ENCODE measurements at places on chromosomes 5 and 9. TPM values are rescaled to one million over a fixed set of nuclear protein-coding genes. Genes with fewer than 3 reads are reported as not detected.

DNA sequence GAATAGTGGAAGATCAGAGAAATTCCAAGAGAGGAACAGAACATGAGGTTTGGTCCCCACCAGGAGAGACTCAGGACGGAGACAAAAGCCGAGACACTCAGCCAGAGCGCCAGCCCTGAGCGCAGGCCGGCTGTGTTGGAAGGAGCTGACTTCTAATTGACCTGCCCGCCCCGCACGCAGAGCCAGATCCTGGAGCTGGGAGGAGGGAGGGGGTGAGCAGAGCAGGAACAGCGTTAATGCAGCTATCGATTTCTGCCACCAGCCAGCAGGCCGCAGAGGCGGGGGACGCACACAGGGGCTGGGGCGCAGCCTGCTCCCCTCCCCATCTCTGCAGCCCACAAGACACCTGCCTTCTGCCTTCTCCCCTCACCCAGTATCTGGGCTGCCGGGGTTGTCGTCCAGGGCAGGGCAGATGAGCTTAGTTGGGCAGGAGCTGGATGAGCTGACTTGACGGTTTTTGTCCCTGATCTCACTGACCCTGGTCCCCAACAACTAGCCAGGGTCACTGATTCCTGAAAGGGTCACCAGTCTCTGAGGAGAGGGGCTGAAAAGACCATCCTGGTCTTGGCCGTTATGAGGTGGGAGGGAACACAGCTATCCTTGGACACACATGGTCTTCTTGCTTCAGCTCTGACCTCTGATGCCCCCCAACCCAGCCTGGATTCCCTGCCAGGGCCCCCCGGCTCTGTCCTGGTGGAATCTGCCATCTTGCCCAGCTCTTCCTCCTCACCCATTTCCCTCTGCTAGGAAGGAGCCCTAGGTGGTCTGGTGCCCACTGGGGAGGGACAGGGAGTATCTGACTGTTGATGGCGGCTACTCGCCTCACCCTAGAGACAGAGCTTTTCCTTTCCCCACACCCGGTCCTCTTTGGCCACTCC lies 29.8 kb downstream of the CXXC5 start:
- no peaks in the 10 kb centered on the region for H3K36me3 ChIP-seq
- no peak overlapping the region for H3K27ac ChIP-seq

DNA sequence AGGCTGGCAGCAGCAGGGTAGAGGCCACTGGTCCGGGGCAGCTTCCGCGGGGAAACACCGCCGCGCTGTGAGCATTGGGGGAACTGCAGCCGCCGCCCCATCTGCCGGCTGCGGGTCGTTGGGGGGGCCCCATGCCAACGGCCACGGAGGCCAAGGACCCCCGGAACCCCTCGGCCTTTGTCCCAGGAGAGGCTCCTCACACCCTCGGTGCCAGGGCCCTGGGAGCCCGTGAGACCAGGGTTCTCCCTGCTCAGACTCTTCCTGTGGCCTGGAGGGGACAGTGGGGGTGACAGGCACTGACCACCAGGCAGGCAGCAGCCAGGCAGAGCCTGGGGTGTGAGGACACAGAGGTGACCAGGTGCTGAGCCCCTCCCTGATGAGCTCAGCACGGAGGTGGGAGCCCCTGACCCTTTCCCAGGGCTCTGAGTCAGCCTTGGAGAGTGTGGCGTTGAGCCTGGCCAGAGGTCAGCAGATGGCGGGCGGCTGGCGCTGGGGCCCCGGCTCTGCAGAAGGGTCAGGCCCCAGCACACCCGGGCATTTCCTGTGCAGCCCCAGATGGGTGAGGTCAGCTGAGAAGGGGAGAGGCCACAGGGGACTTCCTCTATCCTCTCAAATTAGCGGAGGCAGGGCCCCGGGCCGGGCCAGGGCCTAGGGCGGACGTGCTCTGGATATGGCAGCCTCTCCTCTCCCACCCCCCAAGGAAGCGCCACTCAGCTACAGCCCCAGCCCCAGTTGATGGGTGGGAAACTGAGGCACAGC lies 17.9 kb upstream of the EGFL7 start:
- no peak overlapping the region for H3K27ac ChIP-seq
- peak; percentile 54 for DNase-seq
- no peaks in the 10 kb centered on the region for H3K4me1 ChIP-seq

- no peaks in the 10 kb centered on the region for H3K36me3 ChIP-seq
- H3K4me3 ChIP-seq, result no peak overlapping the region
- no peaks in the 10 kb centered on the region for H3K4me1 ChIP-seq
- H3K27ac ChIP-seq, result no peak overlapping the region
Measured at GRCh38 chr5:57552033-57552432, 69.4 kb upstream of the ACTBL2 start.

DNA sequence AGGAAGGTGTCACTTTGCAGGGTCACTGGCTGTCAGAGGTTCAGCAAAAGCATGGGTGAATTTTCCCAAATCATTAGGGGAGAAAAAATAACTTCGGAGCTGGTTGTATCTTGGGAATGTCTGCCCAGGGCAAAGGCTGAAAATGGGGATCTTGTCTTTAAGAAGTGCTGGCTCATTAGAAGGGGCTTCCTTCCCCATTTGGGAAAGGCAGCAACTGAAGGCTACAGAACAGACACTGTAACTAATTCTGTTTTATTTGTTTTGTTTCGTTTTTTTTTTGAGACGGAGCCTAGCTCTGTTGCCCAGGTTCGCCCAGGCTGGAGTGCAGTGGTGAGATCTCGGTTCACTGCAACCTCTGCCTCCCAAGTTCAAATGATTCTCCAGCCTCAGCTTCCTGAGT lies 70.3 kb upstream of the PCA3 start:
- peaks cover 18% of the 10 kb centered on the region for H3K27me3 ChIP-seq
- no peak overlapping the region for H3K4me3 ChIP-seq
- no peak overlapping the region for H3K27ac ChIP-seq
- peaks cover 11% of the 10 kb centered on the region for H3K4me1 ChIP-seq
- H3K36me3 ChIP-seq, result no peaks in the 10 kb centered on the region

The C5orf58 gene
- total RNA-seq, result not detected

The STK10 gene
- total RNA-seq, result 88.6 TPM

The CRB2 gene
- not detected for total RNA-seq

DNA sequence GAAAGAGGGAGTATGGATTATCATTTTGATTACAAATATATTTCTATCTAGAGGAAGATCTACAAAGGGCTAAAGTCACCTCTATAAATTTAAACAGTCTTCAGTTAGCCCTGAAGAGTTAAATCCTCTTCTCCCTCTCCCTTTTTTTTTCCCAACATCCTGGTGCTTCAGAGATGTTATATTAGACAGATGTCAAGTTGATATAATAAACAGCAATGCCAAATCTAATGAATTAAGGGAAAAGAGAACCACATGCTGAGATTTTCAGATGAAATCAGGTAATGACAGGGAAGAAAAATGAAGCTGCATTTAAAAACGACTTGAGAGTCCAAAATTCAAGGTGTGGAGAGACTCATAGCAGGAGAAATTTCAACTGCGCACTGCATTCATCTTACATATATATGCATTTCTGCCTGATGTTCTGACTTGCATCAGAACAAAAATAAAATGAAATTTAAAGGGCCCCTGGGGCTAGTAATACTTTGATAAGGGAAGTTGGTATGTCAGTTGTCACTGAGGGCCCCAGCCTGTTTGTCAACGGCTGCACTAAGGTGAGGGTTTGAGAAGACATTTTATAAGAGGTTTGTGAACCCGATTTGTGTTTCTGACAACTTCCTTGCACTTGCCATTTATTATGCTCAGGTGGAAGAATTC lies 338.9 kb upstream of the PANK3 start:
- H3K4me3 ChIP-seq, result no peak overlapping the region
- no peak for DNase-seq
- H3K36me3 ChIP-seq, result no peaks in the 10 kb centered on the region
- peaks cover 35% of the 10 kb centered on the region for H3K27me3 ChIP-seq

GRCh38 chr5:6814816-6815215 lies 101.6 kb downstream of the TENT4A start:
- no peaks in the 10 kb centered on the region for H3K4me1 ChIP-seq
- no peaks in the 10 kb centered on the region for H3K36me3 ChIP-seq
- peaks cover 5% of the 10 kb centered on the region for H3K27me3 ChIP-seq
- H3K27ac ChIP-seq, result no peak overlapping the region
- no peak overlapping the region for H3K4me3 ChIP-seq
- no peak for DNase-seq

- H3K27ac ChIP-seq, result no peak overlapping the region
- DNase-seq, result no peak
- H3K36me3 ChIP-seq, result no peaks in the 10 kb centered on the region
- H3K27me3 ChIP-seq, result peaks cover 11% of the 10 kb centered on the region
Measured at GRCh38 chr5:71767661-71768060, 48.6 kb downstream of the CARTPT start.

DNA sequence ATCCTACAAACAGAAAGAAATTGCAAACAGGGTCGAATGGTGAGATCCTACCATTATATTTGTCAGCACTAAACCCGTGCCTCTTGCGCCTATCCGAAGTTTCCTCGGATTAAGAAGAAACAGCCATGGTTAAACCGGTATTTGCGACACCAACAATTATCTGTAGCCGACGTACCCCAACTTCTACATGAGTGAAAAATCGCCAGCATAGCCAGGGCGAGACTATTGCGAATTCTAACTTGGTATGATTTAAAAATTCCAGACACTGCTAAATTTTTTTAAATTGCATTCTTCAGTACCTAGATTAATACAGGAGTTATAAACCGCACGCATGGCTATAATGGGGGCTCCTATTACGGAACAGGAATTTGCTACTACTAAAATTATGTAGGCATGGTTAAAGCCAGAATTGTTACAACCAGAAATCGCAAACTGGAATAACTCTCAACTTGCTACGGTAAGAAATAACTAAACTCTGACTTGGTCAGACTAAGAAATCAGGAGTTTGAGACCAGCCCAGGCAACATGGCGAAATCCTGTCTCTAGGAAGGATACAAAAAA lies 25.3 kb upstream of the ANXA2R start:
- peak overlapping the region; percentile 99 for H3K4me3 ChIP-seq
- peaks cover 42% of the 10 kb centered on the region for H3K4me1 ChIP-seq
- no peak for DNase-seq
- H3K36me3 ChIP-seq, result peaks cover 15% of the 10 kb centered on the region
- peak overlapping the region; percentile 100 for H3K27ac ChIP-seq

GRCh38 chr5:127909066-127909465 lies 174.5 kb upstream of the SLC12A2 start:
- no peak for DNase-seq
- H3K4me3 ChIP-seq, result no peak overlapping the region
- H3K36me3 ChIP-seq, result no peaks in the 10 kb centered on the region
- no peak overlapping the region for H3K27ac ChIP-seq
- H3K4me1 ChIP-seq, result peaks cover 10% of the 10 kb centered on the region
- H3K27me3 ChIP-seq, result peaks cover 13% of the 10 kb centered on the region

The ZMAT2 gene
- total RNA-seq, result 71.2 TPM

The SLCO6A1 gene
- not detected for total RNA-seq

GRCh38 chr9:37004424-37004935 lies 29.6 kb downstream of the PAX5 start:
- DNase-seq, result no peak
- H3K36me3 ChIP-seq, result no peaks in the 10 kb centered on the region
- no peak overlapping the region for H3K27ac ChIP-seq
- H3K4me3 ChIP-seq, result no peak overlapping the region

DNA sequence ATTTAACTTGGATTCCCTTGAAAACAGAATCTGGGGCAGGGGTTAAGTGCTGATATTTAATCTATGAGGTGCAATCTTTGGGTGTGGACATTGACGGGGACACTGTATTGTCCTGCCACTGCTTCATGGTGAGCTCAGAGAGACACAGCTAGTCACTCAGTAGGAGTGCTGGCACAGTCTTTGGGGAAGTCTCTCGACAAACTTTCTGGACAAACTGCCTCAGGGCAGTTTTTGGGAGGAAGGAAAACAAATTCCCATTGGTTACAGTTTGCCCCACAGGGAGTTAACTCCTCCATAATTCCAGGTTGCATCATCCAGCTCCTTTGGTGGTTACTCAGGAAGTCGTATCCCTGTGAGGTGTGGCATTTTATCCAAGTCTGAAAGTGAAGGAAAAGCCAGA lies 17.9 kb downstream of the HNRNPK start:
- no peak overlapping the region for H3K27ac ChIP-seq
- H3K4me1 ChIP-seq, result peaks cover 2% of the 10 kb centered on the region
- H3K36me3 ChIP-seq, result peaks cover 14% of the 10 kb centered on the region
- DNase-seq, result no peak
- H3K27me3 ChIP-seq, result no peaks in the 10 kb centered on the region

GRCh38 chr5:138724470-138725146 lies 28.6 kb upstream of the CTNNA1 start:
- H3K4me1 ChIP-seq, result peaks cover 30% of the 10 kb centered on the region

The TXNDC8 gene
- total RNA-seq, result not detected

- H3K27ac ChIP-seq, result no peak overlapping the region
- H3K4me3 ChIP-seq, result no peak overlapping the region
- no peaks in the 10 kb centered on the region for H3K27me3 ChIP-seq
- DNase-seq, result no peak
Measured at GRCh38 chr9:8715788-8716187, 916.2 kb upstream of the DMAC1 start.

The PCDHB7 gene
- not detected for total RNA-seq

The ENHO gene
- not detected for total RNA-seq
